ENCODE measurements at places on chromosomes 2 and 18.

GRCh38 chr2:59276917-59277316, 1035.8 kb upstream of the FANCL start:
- DNase-seq: no peak

DNA sequence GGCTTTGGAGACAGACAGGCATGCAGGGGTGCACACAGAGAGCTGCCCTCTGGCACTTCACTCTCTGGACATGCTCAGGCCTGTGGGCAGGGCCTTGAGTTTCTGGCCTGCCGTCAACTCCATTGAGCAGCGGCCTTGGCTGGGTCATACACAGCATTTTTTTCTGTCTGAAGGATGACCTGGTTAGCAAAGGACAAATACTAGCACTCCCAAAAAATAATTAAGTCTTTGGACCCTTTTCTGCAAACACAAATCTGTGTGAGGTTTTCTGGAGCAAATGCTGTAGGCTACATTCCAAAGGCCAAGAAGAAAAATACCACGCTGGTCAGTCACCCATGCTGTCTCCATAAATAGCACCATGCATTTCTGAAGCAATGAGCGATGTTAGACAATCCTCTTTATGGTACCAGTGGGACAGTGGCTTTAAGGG, 124.7 kb upstream of the CTAGE1 start:
- DNase-seq: no peak

- no peak for DNase-seq
These were observed 23.2 kb upstream of the ACSL3 start for GRCh38 chr2:222837643-222838056.

DNA sequence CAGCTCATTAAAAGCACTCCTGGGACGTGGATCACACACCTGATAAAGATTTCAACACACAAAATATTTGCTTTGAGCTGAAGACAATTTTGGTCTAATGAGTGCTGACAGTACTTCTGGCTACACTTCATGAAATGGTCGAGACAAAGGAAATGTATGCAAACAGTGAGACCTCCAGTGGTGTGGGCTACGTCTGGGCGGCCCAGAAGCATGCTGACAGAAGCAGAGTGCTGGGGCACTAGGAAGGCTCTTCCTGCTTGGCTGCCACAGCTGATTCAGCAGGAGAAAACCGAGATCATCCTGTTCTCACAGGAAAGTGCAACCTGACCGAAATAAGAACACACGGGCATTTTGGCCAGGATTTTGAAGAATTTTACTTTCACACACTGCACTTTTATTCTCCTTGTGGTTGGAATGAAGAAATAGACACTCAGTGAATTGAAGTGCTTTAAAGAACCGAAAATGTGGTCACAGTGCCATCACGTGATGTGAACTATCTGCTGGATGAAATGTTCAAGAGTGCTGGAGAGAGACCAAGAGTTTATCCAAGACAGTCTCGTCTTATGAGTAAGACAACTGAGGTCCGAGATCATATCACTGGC, 149.5 kb downstream of the CCBE1 start:
- DNase-seq: no peak

DNA sequence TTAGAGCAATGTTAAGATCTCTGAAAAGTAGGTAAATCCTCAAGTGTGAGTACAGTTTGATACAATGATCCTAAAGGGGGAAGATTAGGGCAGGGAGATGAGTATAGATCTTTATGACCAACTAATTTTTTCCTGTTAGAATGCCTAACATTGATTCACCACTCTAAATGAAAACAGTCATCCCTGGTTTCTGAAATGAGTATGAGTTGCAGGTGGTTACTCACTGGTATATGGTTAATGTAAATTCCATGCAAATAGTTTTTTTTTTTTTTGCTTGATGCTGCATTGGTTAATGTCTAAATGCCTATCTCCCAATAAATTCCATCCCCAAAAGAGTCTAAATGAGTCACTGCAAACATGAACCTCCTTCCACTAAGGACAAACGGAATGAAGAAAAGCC, 55.0 kb upstream of the SERPINB2 start:
- no peak for DNase-seq

DNA sequence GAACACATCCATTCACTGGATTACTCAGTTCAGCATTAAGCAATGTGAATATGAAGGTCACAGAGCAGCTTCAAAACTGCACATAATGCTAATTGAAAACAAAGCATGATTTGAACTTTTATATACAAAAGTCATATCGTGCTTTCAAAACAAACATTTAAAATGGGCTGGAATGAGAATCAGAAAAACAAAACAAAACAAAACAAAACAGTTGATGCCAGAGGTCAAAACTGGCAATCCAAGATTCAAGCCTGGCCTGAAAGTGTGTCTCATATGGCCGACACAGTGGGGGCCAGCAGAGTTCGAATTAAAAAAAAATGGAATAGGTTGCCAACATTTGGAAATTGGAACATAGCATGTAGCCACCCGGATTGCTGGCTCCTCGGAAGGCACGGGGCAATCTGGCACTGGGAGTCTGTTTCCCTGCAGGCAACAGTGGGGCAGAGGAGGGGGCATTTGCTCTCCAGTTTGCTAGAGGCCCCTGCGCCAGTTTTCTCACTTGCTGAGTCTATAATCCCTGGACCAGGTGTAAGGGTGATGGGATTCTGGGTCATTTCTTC, 294.4 kb downstream of the ZNF521 start:
- DNase-seq: no peak

DNA sequence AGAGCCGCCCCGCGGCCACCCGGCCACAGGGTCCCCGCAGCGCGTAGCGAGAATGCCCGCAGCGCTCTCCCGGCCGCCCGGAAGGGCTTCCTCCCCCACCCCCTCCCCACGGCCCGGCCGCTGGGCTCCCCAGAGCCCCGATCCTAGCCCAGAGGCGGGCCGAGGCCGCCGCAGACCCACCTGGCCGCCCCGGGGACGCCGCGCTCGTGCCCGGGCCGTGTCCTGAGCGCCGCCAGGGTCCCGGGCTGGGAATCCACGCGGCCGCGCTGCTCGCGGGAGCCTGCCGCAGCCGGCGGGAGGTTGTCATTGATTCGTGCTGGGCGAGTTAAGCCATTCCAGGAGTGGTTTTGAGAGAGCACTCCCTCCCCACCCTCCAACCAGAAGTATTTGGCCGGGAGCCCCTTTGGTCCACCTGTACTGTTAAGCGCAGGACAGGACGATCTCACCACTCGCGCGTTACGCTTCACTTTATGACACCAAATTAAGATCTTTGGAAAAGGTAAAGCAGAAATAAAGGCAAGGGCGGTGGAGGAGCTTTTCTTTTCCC, 206.4 kb upstream of the SMAD2 start:
- DNase-seq: no peak

- no peak for DNase-seq
These were observed 22.1 kb downstream of the EHD3 start for GRCh38 chr2:31255911-31256571.

Data from kidney capillary endothelial cell (primary cell).